ENCODE measurements at places on chromosomes 5 and 9. TPM values are rescaled to one million over a fixed set of nuclear protein-coding genes. Genes with fewer than 3 reads are reported as not detected.

Gene EXOSC3
- 27.1 TPM for total RNA-seq

Gene CDKN2B
- total RNA-seq = 5.6 TPM

Gene CDH6
- 232 TPM for total RNA-seq

Gene SLC4A9
- total RNA-seq = not detected

Measured in IMR-90 (cell line).